ENCODE measurements at places on chromosomes 7 and 10. TPM values are rescaled to one million over a fixed set of nuclear protein-coding genes. Genes with fewer than 3 reads are reported as not detected.

VGF gene
- not detected for total RNA-seq

LIPF gene
- not detected for total RNA-seq

DNA sequence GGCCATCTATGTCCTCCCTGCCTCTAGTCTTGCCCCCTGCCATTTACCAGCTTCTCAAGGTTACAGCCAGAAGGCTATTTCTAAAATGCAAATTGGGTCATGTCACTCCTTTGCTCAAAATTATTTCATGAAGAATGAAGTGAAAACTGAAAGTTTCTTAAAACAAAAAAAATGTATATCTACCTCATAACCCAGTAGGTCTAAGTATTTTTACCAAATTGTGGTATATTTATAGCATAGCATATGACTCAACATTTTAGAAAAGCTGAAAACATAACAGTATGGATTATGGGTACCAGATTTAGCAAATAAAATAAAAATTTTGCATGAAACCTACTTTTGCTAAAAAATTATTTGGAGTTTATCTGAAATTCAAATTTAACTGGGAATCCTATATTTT lies 78.4 kb downstream of the SLC16A9 start:
- no peak for DNase-seq

DNA sequence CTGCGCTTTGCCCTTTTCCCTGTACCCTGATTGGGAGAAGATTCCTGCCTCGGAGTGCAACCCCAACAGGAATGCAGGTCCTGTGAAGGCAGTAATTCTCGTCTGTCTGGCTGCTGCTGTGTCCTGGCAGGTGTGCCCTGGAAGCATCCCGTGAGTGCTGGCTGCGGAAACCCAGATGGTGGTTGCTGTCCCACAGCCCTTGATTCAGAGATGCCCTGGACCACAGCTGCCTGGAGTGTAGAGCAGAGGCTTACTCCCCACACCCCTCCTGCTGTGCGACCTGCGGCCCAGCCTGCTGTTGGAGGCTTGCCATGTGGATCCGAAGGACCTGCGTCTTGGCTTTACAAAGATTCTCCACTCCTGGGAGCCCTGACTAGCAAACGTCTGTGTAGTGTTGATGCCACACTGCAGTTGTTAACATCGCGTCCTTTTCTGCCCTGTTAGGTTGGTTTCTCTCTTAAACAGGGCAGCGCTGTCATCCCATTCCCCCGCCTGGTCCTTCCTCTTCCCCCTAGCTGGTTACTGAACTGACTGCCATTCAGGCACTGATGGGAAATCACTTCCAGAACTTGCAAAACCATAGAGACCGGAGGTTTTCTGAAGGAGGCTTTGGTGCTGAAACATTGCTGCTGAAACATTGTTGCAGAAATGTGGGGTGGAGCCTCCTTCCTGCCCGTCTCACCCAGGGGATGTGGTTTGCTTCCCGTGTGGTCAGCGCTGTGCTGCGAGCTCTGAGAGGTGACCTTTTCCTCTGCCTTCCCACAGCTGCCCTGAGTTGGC lies 53.3 kb downstream of the DNAJB6 start:
- DNase-seq = no peak

GRCh38 chr10:79339266-79339665 lies 8.0 kb upstream of the PPIF start:
- DNase-seq = no peak

GRCh38 chr10:125068406-125068805 lies 92.0 kb downstream of the CTBP2 start:
- no peak for DNase-seq

GRCh38 chr10:33776419-33777070 lies 442.1 kb upstream of the NRP1 start:
- no peak for DNase-seq

STEAP2 gene
- 4.0 TPM for total RNA-seq
